SK-N-MC (cell line): ENCODE measurements at places on chromosomes 2 and 18.

GRCh38 chr2:181573140-181573736 lies 83.7 kb downstream of the CERKL start:
- peak; percentile 39 for DNase-seq

GRCh38 chr2:205462681-205463345 lies 219.5 kb upstream of the NRP2 start:
- no peak for DNase-seq

GRCh38 chr18:23226930-23227725 lies 91.8 kb downstream of the CABLES1 start:
- no peak for DNase-seq

DNA sequence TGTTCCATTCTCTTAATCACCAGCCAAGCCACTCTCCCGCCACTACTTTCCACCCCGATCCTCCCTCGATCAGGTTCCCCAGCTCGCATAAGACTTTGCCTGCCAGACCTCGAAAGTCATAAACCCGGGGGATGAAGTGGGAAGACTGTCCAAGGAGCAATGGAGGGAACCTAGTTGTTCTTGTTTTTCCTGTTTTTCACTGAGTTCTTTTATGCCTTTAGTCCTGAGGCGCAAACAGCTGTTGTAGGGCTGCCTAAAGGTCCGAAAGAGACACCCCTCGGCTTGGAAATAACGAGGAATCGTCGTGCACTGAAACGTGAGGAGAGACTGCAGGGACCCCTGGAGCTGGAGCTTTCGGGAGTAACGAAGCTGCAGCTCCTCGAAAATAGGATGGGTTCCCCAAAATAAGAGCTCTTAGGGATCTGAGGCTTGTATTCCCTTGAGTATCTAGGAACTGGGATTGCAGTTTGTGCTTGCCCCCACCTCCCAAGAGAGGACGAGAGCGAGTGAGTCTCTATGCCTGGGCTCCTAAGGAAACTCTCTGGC lies 1.7 kb upstream of the HOXD12 start:
- DNase-seq, result no peak

DNA sequence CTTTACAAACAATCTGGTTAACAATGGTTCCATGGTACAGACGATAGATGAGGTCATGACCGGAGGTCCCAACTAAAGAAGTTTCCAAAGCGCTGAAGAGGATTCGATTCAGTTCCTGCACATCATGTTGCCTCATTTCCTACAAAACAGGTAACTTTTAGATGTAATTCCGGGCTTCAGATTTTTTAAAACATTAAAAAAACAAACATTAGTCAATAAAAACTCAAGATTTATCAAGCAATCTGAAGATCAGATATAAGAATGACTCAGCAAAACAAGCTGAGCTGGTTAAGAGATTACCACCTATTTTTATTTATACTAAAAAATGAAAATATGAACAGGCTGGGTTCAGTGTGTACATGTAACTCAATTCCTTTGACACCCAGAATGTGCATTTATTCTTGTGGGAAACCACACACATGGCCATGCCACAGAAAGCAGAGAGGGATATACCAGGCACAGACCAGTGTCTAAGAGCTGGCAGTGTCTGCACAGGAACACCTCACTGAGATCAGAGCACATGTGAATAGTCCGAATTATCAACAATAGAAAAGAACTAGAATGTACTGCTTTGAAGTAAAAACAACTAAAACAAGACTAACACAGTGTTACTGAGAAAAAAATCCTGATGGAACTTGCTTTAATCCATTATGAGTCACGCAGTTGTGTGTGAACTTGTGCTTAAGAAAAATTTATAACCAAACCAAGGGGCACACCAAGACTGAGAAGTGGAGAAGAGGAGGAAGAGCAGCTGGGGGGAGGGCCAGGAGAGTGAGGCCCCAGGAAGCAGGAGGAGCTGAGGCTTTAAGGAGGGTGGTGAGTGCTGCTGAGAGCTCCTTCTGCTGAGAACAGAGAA lies 9.5 kb downstream of the USP40 start:
- DNase-seq, result no peak

GRCh38 chr2:47147021-47147420 lies 8.1 kb downstream of the STPG4 start:
- no peak for DNase-seq

DNA sequence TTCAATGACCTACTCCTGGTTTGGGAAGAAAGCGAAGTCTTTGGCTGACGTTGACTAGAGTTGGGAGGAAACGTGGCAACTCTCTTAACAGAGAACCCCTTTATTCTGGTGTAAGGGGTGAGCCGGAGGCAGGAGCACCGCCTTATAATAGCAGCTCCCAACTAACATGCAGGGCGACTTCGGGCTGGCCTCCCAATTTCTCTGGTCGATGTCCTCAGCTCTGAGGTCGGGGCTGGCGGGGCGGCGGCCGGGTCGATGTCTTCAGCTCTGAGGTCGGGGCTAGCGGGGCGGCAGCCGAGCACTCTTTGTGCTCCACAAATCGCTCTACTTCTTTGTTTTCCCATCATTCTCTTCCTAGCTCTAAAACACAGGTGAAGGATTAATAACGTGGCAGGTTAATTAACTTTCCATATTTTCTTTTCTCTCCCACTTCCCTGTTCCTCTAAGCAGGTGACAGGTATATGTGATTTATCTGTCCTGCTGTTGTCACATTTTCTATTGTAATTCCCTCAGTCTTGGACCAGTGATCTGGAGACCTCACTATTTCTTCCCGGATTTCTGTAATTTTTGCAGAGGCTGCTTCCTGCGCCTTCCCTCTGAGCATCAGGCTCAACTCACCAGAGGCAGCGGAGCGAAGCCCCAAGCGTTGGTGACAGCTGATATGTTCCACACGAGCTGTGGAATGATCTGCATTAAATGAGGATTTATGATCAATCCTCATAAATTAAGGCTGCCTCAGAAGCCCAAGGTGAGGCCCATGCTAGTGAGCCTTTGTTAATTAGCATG lies 64.3 kb downstream of the ACKR3 start:
- DNase-seq, result no peak

DNA sequence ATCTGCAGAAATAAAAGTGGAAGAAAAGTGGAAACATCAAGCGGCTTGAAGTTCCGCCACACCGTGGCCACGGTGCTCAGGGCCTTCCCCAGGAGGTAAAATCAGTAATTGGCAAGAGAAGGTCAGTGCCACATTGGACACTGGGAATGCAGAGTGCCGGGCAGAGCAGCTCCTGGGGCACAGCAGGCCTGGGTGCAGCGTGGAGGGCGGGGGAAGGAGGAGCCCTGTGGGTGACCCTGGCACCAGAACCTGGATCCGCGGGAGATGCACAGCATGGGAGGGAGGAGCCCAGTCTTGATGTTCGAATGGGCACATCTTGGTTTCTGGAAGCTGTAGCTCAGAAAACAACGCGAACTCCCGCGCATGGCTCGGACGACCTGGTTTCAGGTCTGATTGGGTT lies 630.2 kb downstream of the GALR1 start:
- DNase-seq, result no peak

DNA sequence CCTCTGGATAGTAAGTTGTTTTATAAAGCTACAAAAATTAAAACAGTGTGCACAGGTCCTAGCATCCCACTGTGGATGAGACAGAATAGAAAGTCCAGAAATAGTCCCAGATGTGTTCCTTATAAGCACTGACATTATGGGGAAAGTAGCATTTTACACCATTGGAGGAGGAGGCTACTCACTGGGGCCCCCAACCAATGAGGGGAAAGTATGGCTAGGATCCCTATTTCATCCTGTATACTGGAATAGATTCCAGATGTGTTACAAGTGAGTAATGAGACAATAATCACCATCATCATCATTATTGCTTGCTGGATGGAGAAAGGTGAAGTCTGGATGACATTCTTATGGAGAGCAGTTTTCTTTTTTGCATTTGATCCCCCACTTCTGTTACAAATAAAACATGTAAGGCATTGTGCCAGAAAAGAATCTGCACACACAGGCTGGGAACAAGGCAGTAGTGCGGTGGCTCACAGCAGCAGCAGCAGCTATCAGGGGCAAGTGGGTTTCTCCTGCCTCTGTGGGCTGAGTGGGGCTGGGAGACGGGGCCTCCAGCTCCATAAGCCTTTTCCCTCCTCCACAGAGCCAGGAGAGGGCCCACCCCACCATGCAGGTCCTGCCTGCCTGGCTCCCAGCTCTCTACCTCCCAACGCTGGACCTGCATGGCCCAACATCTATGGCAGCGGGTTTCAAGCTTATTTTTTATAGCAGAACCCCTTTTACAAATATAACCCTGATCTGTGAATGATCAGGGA lies 5.0 kb downstream of the ARID5A start:
- DNase-seq, result no peak

DNA sequence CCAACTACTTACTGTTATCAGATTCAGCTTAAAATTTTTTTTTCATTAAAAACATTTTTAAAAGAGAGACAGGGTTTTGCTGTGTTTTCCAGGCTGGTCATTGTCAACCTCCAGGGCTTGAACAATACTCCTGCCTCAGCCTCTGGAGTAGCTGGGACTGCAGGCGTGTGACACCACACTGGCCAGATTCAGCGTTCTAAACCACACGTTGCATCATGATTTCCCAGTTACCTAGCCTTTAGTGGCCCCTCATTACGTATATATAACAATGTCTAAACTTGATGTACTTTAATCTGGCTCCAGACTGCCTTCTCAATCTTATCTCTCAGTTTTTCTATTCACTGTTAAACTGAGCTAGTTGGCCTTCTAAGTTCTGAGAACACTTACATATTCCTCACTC lies 89.6 kb downstream of the COMMD1 start:
- DNase-seq, result no peak

GRCh38 chr2:17899871-17900270 lies 21.4 kb downstream of the KCNS3 start:
- DNase-seq, result no peak

DNA sequence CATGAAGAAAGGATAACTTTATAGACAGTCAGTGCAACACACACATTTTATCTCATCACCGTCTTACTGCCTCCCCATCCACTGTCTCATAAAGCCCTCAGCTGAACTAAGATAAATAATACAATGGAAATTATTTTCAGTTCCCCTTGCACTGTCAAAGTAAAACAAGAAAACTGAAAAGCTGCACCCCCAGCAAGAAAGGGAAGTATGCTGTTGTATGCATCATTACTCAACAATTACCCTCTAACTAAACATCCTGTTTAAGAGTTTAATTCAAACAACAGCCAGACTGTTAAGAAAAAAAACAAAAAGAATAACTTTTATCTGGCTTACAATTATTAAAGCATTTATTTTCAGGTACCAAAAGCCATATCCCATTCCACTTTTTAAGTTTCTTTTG lies 25.0 kb downstream of the MPPE1 start:
- no peak for DNase-seq

- DNase-seq, result no peak
These were observed 23.1 kb downstream of the LRRFIP1 start for GRCh38 chr2:237650455-237650850.

DNA sequence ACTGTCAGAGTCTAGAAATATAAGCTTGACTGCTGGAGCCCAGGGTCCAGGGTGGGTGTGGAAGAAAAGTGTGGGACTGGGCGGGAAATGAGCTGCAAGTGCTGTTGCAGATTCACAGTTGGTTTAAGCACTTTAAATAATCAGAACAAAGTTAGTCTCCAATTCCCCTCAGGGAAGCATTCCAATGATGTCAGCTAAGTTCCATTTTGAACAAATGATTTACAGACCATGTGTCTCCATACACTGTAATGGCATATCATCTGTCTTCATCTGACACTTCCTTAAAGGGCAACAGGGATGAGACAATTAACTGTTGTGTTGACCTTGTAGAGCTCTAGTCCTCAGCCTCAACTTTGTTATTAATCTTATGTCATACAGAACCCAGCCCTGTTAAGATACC lies 31.5 kb upstream of the REG3A start:
- no peak for DNase-seq

DNA sequence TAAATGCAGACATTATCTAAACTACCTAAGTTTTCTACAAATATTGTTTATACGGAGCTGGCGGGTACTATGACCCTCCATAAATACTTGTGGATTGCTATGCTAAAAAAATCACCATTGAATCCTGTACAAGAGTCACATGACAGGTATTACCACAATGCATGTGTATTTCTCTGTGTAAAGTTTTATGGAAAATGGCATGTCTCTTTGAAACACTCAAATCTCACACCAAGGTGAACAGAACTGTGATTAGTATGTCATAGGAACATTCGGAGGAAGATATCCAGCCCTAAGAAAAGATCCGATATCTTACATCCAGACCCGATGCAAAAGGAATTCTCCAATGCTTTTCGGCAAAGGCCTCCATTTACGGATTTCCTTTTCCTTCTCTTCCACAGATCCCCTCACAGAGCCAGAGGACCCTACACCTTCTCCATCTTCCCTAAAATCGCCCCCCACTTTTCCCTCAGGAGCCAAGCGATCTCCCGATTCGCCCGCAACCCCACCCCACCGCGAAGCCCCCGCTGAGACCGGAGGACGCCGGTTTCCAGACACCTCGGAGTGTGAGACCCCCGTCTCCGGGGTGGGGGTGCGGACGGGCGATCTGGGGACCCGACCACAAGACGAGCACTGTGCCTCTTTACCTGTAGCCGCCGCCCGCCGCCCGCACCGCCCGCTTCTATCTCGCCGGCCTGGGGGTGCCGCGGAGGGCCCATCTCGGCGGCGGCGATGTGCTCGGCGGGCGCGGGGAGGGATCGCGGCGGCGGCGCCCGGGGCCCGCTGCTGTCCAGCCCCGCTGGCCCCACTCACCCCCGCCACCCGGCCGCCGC lies 1.2 kb downstream of the SAP130 start:
- DNase-seq, result no peak

- no peak for DNase-seq
These were observed 107.9 kb downstream of the B3GNT2 start for GRCh38 chr2:62303788-62304187.

- no peak for DNase-seq
These were observed 84.7 kb downstream of the NEDD4L start for GRCh38 chr18:58128381-58129374.

- DNase-seq, result no peak
These were observed 80.2 kb downstream of the CLHC1 start for GRCh38 chr2:55151733-55152433.

DNA sequence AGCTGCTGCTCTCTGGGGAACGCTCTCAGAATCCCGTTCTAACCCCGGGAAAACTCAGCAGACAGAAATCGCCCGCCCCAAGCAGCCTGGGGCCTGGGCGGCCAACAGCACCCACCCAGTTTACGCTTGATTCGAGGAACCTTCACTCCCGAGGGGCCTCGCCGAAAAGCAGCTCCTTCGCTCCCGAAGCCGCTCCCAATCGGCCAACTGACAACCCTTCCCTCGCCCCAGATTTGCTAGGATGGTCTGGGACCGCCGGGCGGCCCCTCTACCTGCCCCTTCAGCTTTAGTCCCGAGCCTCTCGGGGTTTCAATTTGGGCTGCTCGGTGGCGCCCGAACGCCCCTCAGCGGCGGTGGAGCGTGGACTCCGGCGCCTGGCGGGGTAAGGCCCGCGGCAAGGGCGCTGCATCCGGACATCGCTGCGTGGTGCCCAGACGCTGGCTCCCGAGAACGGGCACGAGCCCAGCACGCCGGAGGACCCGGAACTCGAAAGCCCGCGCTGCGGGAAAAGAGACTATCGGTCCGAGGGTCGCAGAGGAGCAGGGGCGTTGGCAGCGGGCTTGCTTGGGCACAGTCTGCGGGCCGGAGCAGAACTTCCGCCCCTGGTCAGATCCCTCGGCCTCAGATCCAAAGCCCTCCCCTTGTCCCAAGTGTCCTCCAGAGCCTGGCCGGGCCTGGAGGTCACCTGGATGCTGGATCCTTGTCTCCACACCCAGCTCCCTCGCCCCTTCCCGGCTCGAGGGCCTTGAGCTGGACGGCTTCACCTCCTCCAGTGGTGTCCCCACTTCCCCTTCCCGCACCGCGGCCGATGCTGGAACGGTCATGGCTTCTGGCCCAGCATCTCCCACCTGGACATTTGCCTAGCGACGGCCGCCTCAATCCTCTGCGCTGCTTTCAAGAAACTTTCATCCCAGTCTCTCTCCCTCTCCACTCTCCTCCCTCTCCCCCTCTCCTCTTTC lies 3.0 kb upstream of the OTX1 start:
- DNase-seq, result no peak
